EL (cell line): ENCODE measurements at places on chromosomes 4 and X.

DNA sequence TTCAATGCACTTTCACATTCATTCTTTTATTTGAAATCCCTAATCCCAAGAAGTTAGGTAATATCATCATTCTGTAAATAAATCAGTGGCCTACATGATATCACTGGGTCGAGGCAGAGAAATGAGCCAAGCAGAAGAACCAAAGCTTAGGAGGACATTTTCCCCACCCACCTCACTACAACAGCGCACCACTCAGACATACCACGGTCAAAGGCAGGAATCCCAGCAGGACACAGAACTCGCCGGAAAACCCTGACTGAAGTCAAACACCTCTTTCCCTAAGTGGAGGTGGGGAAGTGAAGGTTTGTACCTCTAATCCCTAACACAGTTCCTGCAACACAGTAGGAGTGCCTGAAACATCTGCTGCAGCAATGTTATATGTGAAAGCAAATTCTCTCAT is 21.5 kb downstream of the RELL1 start:
- no peak for DNase-seq

DNA sequence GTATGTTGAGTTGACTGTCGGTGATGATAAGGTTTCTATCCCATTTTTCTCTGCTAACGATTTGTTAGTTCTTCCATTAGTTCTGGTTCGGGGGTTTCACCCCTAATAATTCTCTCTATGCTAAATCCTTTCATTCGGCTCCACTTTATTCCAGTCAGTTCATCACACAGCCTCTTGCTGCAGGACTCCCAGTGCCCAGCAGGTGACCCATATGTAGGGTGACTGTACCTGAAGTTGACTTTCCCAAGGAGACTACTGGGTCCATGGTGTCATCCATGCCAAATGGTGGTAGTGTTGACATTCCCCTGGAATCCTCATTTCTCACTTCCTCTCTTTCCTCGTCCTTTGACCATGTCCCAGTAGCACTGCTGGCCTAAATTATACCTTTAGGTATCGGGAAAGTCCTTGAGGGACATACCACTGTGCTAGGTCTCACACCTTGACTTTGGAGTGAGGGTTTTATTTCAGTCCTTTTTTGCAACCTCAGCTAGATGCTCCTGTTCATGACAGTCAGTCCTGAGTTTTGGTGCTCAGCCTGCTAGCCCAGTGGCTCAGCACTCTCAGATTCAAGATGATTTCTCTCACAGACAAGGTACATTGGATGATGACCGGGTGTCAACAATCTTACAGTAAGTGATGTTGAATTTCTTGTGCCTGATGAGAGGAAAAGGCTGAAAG is 105.1 kb upstream of the ARHGAP24 start:
- DNase-seq, result no peak

- no peak for DNase-seq
These were observed 4.1 kb upstream of the PGRMC1 start for GRCh38 chrX:119231936-119232445.

- no peak for DNase-seq
These were observed 163.7 kb downstream of the CORIN start for GRCh38 chr4:47674144-47674543.

DNA sequence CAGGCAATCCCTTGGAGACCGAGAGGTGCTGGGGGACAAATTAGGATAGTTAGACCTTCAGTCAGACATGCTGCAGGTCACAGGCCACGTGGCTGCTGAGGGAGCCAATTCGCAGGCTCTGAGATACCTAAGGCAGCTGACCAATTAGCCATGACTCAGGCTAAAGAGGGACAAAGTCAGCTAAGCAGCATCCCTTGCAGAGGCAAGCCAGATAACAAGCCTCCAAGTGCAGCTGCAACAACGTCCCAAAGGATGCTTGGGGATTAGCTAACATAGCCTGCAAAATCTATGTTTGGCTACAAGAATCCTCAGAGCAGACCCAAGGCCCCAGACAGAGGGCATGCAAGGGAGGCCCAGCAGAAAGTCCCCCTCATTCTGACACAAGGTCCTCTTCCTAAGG is 93.5 kb downstream of the SEL1L3 start:
- no peak for DNase-seq

GRCh38 chr4:37762991-37763368 is 63.5 kb upstream of the PGM2 start:
- no peak for DNase-seq

GRCh38 chr4:4867375-4868039 is 8.0 kb downstream of the MSX1 start:
- no peak for DNase-seq

DNA sequence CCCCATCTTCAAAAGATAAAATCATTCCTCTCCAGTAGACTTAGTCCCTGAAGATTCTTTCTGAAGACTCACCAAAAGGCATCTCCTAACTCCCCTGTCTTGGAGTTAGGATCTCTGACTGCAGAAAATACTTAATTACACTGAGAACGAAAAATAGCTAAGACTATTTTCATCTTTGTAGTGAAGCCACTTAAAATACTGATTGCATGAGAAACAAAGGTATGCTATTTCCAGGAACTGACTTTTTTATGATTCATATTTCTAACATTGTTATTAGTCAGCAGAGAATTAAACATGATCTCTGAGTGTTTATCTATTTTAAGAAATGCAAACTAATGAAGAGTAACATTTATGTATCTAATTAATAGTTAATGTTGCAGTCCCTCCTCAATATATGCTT is 71.8 kb upstream of the NR3C2 start:
- no peak for DNase-seq

- DNase-seq, result peak; percentile 19
These were observed 952.9 kb downstream of the FAT4 start for GRCh38 chr4:126267689-126268088.

GRCh38 chrX:23383411-23383810 is 48.8 kb downstream of the PTCHD1 start:
- DNase-seq, result peak; percentile 8

DNA sequence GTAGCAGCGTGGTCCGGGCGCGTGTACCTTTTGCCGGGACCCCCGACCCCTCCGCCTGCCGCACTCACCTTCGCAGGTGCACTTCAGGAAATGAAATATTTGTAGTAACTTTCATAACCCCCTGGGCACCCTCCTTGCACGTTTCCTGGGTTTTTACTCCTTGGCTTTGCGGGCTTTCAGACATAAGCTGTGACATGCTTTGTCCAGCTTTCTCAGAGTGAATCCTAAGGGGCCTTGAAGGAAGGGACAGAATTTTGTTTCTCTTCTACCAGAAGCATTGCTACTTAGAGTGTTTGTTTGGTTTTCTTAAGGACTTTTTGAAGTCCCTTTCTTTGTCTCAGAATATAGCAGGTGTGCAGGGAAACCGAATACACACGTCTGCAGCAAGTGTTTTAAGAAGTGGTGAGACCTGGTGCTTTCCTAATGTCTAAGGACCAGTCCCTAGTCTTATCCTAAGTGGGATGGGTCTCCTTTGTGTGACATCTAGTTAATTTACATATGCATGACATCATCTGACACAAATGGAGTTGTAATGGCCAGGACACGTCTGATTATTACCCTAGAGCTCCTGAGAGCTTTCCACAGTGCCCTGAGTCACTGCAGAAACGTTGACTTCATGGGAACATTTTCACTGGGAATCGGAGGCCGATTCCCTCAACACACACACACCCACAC is 1.3 kb downstream of the FAM149A start:
- no peak for DNase-seq

- peak; percentile 32 for DNase-seq
These were observed 5.1 kb upstream of the GABRQ start for GRCh38 chrX:152632445-152633097.

DNA sequence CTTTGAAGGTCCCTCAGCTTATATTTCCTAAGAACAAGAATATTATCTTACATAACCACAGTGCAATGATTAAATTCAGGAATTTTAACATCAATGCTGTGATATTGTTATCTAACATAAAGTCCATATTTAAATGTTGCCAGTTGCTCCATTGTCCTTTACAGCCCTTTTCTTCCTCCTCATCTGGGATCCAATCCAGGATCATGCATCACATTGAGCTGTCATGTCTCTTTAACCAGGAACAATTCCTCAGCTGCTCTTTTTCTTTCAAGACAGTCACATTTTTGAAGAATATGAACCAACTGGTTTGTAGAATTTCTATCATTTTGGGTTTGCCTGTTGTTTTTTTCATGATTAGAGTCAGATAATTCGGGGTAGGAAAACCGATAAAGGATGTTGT is 12.0 kb downstream of the TMSB4X start:
- no peak for DNase-seq

DNA sequence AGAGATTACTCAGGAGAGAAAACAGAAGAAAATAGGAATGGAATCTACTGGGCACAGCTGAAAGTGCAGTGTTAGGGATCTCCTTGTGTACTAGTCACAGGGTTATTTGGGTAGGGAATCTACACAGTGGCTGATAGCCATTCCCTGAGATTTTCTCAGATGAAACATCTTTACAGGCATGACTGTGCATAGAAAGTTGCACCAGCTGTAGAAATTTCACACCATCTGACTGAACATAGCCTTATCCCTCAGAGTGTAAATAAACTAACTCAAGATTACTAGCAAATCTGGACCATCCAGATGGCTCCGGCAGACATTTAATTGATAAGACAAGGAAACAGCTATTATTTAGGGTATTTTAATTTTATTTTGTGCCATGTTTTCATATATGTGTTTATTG is 2053.5 kb upstream of the TENM3 start:
- no peak for DNase-seq

DNA sequence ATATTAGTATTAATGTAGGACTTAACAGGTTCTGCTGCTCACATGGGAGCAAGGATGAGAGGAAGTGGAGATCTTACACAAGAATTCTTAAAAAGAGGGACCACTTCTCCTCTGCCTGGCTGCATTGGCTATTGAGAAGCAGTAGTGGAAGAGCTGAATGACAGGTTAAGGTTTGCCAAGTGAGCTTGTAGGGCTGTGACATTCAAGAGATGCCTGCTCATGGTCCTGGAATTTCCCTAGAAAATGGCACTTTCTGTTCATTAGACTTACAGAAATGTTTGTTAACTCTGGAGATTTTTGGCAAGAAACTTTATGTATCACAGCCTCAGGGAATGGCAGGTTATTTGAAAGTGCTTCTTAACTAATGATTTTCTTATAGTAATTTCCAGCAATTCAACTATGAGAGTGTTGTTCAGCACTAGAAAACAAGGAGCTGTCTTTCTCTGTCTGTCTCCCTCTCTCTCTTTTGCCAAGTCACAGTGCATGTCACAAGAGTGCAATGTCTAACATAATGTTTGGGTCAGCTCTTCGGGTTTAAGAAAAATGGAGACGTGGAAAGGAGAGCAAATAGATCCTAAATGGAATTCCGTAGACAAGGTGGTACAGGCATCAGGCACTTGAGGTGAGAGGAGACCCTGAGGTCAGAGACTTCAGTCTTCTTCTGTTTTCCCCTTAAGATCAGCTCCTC is 8.3 kb upstream of the NAP1L5 start:
- DNase-seq, result peak; percentile 51

DNA sequence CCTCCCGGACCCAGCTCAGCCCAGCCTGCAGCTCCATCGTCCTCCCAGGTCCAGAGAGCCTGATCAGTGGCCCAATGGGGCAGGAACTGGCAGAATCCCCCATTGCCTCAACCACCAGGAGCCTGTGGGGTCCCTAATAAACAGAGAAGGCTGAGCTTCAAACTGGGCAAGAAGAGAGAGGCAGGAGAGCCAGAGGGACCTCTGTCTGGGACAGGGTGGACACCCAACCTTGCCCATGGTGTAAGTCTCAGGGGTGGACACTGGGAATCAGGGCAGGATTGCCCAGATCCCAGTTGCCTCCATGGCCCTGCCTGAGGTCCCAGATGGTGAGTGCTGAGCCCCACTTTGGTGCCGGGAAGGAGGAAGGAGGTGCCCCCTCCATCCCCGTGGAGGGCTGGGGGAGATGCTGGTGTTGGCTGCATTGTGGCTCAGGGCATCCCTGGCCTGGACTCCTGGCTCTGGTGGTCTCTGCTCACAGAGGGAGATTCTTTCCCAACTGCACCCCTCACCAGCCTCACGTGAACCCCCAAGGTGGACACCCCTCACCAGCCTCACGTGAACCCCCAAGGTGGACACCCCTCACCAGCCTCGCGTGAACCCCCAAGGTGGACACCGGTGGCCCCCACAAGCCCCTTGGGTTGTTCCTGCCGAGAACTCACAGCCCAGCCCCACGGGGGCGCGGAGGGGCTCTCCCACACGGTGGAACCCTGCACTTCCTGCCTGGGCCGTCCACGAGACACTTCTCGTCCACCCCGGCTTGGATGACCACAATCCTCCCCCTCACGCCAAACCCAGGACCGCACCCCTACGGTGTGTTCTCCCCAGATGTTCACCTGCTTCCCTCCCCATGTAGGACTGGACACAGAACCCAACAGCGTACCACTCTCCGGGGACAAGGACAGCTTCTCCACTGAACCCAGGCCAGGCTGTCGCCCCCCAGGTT is 5.4 kb downstream of the CPLX1 start:
- DNase-seq, result no peak

DNA sequence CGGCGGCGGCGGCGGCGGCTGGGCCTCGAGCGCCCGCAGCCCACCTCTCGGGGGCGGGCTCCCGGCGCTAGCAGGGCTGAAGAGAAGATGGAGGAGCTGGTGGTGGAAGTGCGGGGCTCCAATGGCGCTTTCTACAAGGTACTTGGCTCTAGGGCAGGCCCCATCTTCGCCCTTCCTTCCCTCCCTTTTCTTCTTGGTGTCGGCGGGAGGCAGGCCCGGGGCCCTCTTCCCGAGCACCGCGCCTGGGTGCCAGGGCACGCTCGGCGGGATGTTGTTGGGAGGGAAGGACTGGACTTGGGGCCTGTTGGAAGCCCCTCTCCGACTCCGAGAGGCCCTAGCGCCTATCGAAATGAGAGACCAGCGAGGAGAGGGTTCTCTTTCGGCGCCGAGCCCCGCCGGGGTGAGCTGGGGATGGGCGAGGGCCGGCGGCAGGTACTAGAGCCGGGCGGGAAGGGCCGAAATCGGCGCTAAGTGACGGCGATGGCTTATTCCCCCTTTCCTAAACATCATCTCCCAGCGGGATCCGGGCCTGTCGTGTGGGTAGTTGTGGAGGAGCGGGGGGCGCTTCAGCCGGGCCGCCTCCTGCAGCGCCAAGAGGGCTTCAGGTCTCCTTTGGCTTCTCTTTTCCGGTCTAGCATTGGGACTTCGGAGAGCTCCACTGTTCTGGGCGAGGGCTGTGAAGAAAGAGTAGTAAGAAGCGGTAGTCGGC is 528 bp downstream of the FMR1 start:
- peak; percentile 40 for DNase-seq

DNA sequence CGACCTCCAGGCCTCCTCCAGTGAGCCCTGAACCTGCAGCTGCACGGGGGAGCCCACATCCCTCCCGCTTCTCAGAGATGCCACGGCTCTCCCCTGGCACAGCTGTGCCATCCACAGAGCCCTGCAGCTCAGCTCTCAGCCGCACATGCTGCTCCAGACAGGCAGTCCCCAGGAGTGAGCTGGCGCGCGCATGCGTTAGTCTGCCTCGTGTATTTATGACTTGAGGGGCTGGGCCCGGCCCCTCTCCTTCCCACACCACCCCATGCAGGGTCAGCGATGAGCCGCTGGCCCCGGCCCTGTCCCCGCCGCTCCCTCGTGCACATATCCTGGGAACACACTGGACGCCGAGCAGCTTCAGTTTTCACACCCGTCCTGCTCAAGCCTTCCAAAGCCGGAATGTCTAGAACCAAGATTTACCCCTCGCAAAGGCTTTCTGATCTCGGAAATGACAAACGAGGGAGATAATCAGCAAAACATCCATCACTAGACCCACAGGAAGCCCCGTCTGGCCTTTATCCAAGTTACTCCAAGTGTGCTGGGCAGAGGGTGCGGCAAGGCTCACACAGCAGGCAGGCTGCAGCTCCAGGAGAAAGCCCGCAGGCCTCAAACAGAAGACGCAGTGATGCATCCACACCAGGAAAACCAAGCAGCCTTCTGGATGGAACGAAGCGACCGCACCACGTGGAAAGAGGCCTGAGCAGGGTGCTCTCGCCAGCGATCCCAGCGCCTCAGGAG is 24.3 kb downstream of the GAK start:
- DNase-seq, result peak; percentile 10

GRCh38 chrX:153434801-153435200 is 11.1 kb downstream of the TREX2 start:
- DNase-seq, result no peak
